ENCODE measurements at places on chromosomes 2 and 18. TPM values are rescaled to one million over a fixed set of nuclear protein-coding genes. Genes with fewer than 3 reads are reported as not detected.

- no peak for DNase-seq
- H3K27ac ChIP-seq: no peak overlapping the region
- H3K4me1 ChIP-seq: no peaks in the 10 kb centered on the region
- no peaks in the 10 kb centered on the region for H3K27me3 ChIP-seq
- H3K4me3 ChIP-seq: no peak overlapping the region
- no peaks in the 10 kb centered on the region for H3K36me3 ChIP-seq
Observed at GRCh38 chr2:136122661-136123060, 4.7 kb upstream of the CXCR4 start.

DNA sequence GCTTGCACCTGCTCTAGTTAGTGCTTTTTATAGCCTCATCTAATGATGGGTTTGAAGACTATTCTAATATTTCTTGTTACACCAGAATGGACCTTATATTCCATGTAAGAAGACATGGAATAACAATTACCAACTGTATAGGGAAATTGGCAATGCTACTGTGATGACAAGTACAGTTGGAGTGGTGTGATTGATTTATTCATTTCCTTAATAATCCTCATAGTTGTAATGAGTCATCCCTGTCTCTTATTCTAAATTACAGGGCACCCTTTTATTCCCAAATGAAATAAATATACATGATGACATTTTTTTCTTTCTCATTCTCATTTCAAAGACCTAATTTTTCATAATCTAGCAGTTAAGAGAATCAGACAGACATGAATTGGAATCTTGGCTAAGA is 18.3 kb upstream of the TLK1 start:
- H3K27ac ChIP-seq: no peak overlapping the region
- H3K4me1 ChIP-seq: no peaks in the 10 kb centered on the region
- DNase-seq: no peak

DNA sequence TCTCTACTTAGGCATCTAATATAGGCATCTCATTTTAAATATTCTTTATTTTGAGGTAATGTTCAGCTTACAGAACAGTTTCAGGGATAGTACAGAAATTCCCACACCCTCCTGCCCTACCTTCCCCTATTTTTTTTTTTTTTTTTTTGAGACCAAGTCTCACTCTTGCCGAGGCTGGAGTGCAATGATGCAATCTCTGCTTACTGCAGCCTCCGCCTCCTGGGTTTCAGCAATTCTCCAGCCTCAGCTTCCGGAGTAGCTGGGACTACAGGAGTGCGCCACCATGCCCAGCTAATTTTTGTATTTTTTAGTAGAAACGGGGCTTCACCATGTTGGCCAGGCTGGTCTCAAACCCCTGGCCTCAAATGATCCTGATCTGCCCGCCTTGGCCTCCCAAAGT is 97.6 kb downstream of the EPB41L5 start:
- H3K36me3 ChIP-seq: no peaks in the 10 kb centered on the region
- no peaks in the 10 kb centered on the region for H3K4me1 ChIP-seq
- no peak overlapping the region for H3K27ac ChIP-seq
- no peaks in the 10 kb centered on the region for H3K27me3 ChIP-seq
- no peak for DNase-seq
- no peak overlapping the region for H3K4me3 ChIP-seq

DNA sequence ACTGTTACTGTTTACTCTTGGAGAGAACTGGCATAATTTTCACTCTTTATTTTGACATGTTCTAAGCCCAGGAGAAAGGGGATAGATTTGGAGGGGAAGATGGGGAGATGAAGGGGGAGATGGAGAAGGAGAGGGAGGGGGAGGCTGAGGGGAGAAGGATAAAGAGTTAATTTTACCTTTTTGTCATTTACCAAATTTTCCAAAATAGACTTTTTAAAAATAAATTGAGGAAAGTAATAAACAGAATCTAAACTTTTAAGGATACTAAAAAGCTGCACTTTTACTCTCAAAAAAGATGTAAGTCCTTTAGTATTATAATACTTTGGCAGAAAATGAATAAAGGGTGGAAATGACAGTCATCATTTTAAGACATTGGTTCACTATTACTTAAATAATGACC is 12.3 kb downstream of the MMADHC start:
- no peaks in the 10 kb centered on the region for H3K4me1 ChIP-seq
- no peak overlapping the region for H3K4me3 ChIP-seq
- DNase-seq: no peak
- H3K27ac ChIP-seq: no peak overlapping the region
- H3K27me3 ChIP-seq: no peaks in the 10 kb centered on the region

- no peak for DNase-seq
- H3K4me3 ChIP-seq: no peak overlapping the region
- no peaks in the 10 kb centered on the region for H3K4me1 ChIP-seq
- H3K27ac ChIP-seq: no peak overlapping the region
- H3K36me3 ChIP-seq: no peaks in the 10 kb centered on the region
Observed at GRCh38 chr2:131400849-131401248, 36.9 kb upstream of the RAB6D start.

DNA sequence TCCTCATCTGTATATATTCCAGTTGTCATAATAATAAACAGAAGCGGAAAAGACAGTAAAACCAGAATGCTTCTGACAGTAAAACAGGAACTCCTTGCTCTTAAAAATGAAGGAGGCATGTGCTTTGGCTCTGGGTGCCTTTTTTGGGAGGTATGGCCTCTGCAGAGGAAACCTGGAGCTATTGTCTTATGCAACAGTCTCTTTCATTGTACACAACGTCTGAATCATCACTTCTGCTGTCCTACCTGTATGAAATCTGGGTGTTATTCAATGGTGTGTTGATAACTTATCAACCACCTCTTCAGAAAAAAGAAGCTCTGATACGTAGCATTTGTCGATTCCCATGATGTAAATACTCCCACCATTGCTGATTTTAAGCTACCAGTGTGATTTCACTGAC is 64.8 kb downstream of the CDCA7 start:
- no peak overlapping the region for H3K4me3 ChIP-seq
- H3K27me3 ChIP-seq: no peaks in the 10 kb centered on the region
- no peak overlapping the region for H3K27ac ChIP-seq
- no peaks in the 10 kb centered on the region for H3K36me3 ChIP-seq
- DNase-seq: no peak

- no peak overlapping the region for H3K27ac ChIP-seq
- H3K36me3 ChIP-seq: no peaks in the 10 kb centered on the region
- no peak for DNase-seq
- no peaks in the 10 kb centered on the region for H3K27me3 ChIP-seq
- no peak overlapping the region for H3K4me3 ChIP-seq
Observed at GRCh38 chr18:55475467-55475866, 112.5 kb downstream of the TCF4 start.

GRCh38 chr2:141323571-141323970 is 807.2 kb downstream of the LRP1B start:
- no peak overlapping the region for H3K27ac ChIP-seq
- H3K4me1 ChIP-seq: no peaks in the 10 kb centered on the region
- no peaks in the 10 kb centered on the region for H3K27me3 ChIP-seq
- no peak overlapping the region for H3K4me3 ChIP-seq

- H3K4me1 ChIP-seq: no peaks in the 10 kb centered on the region
- peaks cover 7% of the 10 kb centered on the region for H3K27me3 ChIP-seq
- H3K4me3 ChIP-seq: no peak overlapping the region
Observed at GRCh38 chr2:230984393-230985220, 11.3 kb upstream of the SPATA3 start.

- no peaks in the 10 kb centered on the region for H3K36me3 ChIP-seq
- H3K4me3 ChIP-seq: no peak overlapping the region
- no peak for DNase-seq
- no peak overlapping the region for H3K27ac ChIP-seq
- no peaks in the 10 kb centered on the region for H3K27me3 ChIP-seq
Observed at GRCh38 chr18:77022556-77022955, 110.0 kb downstream of the MBP start.

DNA sequence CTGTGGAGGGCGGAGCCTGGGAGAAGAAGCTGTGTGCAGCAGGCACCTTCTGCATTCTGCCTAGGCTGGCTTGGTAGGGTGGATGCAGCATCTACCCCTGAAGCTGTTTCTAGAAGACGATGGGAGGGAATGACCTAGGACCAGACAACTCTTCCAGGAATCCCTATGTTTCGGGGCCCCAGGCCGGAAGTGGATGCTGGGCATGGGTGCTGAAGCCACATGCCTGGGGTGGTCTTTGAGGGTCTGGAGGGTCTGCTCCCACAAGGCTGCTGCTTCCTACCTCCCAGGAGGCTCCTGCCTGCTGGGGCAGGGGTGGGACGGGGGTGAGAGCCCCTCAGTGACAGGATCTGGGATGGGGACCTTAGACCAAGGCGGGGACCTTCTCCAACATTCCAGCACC is 61.0 kb downstream of the CIB4 start:
- H3K4me1 ChIP-seq: no peaks in the 10 kb centered on the region
- H3K27me3 ChIP-seq: no peaks in the 10 kb centered on the region
- H3K27ac ChIP-seq: no peak overlapping the region
- no peak overlapping the region for H3K4me3 ChIP-seq

DNA sequence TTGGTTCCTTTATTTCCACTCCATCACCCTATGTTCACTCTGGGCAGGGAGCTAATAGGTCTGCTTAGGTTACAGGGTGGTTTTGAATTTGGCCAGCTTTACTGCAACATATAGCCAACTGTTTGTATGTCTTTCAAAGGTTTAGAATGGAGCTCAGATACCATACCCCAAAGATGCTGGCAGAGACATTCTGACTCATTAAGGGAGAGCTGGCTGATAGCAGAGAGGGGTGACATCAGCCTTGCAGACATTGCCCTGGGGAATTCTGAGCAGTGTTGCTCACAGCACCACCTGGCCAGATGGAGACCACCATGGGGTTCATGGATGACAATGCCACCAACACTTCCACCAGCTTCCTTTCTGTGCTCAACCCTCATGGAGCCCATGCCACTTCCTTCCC is 2.1 kb downstream of the PROKR1 start:
- no peaks in the 10 kb centered on the region for H3K36me3 ChIP-seq
- peaks cover 46% of the 10 kb centered on the region for H3K27me3 ChIP-seq
- no peak overlapping the region for H3K4me3 ChIP-seq
- no peak for DNase-seq

DNA sequence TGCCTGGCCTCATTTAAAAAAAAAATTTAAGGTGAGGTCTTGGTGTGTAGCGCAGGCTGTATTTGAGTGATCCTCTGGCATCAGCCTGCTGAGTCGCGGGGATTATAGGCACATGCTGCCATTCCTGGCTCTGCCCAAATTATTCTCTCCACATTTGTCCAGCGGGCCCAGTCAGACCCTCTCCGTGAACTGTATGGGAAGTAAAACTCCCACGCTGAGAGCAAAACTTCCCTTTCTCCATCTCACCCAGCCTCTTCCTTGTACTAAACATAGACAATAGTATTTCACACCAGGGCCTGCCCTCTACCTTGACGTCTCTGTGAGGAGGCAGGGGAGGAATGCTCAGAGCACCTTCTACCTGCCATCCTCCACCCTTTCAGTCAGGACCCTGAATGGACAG is 37.0 kb downstream of the EIF4E2 start:
- no peak for DNase-seq
- H3K36me3 ChIP-seq: no peaks in the 10 kb centered on the region
- no peak overlapping the region for H3K4me3 ChIP-seq
- no peaks in the 10 kb centered on the region for H3K27me3 ChIP-seq

DNA sequence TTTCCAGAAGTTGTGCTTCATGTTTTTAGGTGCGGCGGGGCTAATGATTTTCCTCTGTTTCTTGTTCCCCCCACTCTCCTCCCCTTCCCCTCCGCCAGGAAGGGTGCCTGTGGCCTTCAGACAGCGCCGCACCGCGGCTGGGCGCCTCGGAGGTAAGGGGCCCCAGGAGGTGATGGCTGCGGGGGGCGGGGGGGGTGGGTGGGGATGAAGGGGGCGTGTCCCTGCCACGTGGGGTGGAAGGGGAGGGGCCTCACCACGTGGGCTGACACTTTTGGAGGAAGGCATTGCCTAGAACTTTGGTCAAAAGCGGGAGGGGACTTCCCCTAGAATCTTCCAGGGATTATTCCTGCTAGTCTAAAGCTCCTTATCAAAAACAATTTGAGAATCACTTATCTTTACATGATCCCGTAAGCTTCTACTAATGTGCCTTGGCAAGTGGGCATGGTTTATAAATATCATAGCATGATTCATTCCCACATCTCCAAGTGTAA is 83.1 kb downstream of the FAM210A start:
- H3K27ac ChIP-seq: no peak overlapping the region
- peaks cover 5% of the 10 kb centered on the region for H3K36me3 ChIP-seq
- H3K4me1 ChIP-seq: no peaks in the 10 kb centered on the region
- H3K4me3 ChIP-seq: no peak overlapping the region
- no peak for DNase-seq

GRCh38 chr2:46539327-46540276 is 60.2 kb downstream of the TMEM247 start:
- no peaks in the 10 kb centered on the region for H3K36me3 ChIP-seq
- H3K4me3 ChIP-seq: no peak overlapping the region
- H3K27me3 ChIP-seq: no peaks in the 10 kb centered on the region
- H3K27ac ChIP-seq: peak overlapping the region; percentile 62

GRCh38 chr2:20852139-20852538 is 29.2 kb upstream of the LDAH start:
- no peak overlapping the region for H3K4me3 ChIP-seq
- no peaks in the 10 kb centered on the region for H3K27me3 ChIP-seq
- H3K4me1 ChIP-seq: no peaks in the 10 kb centered on the region
- H3K27ac ChIP-seq: no peak overlapping the region
- H3K36me3 ChIP-seq: no peaks in the 10 kb centered on the region

- H3K4me3 ChIP-seq: peak overlapping the region; percentile 84
- H3K36me3 ChIP-seq: no peaks in the 10 kb centered on the region
Observed at GRCh38 chr2:74439803-74440377, 1.8 kb downstream of the RTKN start.

- no peaks in the 10 kb centered on the region for H3K4me1 ChIP-seq
- no peak for DNase-seq
- no peak overlapping the region for H3K4me3 ChIP-seq
Observed at GRCh38 chr2:237030382-237030781, 55.3 kb upstream of the COPS8 start.

DNA sequence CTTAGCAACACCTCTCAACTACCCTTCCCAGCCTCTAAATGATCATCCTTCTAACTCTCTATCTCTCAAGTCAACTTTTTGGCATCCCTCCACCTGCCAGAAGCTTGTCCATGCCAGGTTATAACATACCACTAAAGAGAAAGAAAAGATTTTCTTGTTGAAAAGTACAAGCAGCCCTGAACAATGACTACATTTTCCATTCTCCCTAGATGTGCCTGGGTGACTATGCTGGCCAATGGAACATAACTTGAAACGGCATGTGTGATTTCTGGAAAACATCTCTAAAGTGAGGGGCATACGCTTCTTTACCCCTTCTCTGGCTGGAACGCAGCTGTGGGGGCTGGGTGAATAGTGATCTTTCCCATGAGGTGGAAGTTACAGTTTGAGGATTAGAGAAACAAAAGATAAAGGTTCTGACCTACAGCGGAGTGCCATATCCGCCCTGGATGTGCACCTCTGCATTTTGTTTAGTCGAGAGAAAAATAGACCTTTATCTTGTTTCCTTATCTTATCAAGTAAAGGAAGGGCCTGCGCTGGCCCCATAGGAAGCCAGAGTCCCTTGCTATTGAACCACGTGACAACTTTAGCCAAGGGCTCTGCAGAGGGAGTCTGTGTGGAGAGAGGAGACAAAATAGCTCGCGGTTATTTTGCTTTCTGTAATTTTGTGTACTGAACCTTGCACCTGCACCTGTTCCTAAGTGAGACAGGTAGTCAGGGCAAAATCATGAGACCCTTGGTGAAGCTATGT is 436.8 kb downstream of the TGIF1 start:
- no peak overlapping the region for H3K27ac ChIP-seq
- no peak overlapping the region for H3K4me3 ChIP-seq
- no peaks in the 10 kb centered on the region for H3K36me3 ChIP-seq

Gene TSGA10
- 17.1 TPM for total RNA-seq

Gene SCN7A
- 13.3 TPM for total RNA-seq

Gene EVA1A
- 10.4 TPM for total RNA-seq

Gene RAB6C
- total RNA-seq: 1.6 TPM

Gene CLEC4F
- not detected for total RNA-seq

Gene ERFE
- not detected for total RNA-seq

Gene MRPL33
- 88.2 TPM for total RNA-seq

Gene C2orf66
- total RNA-seq: not detected

Gene MOGAT1
- total RNA-seq: 0.98 TPM

Gene SPHKAP
- total RNA-seq: 0.66 TPM

Gene FBXO11
- 71.7 TPM for total RNA-seq

Gene ITPRIPL1
- total RNA-seq: 6.9 TPM

Data from breast epithelium (tissue), 4 donors.